Left renal cortex interstitium (tissue), 4 donors: ENCODE measurements at places on chromosomes 2 and 18. TPM values are rescaled to one million over a fixed set of nuclear protein-coding genes. Genes with fewer than 3 reads are reported as not detected.

MPP4 gene
- polyA plus RNA-seq = 0.35 TPM

RUFY4 gene
- not detected for polyA plus RNA-seq

HOXD13 gene
- 0.65 TPM for polyA plus RNA-seq

DNA sequence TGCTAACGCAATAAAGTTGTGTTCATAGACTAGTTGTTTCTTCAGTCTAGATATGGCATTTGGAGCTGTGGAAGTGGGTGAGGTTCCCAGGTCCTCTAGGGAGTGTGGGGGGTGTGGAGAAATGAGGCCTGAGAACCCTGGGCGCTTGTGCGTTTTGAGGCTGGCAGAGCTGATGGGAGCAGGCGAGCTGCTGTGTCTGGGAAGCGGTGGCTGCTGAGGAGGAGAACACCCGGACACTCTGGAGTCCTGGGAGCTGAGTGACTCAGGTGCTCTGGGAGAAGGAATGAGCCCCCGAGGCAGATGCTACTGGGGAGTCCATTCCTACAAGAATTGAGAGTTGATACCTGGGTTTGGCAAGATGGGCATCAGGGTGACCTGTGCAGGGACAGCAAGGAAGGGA is 67.5 kb downstream of the LPIN1 start:
- no peak for DNase-seq

GRCh38 chr2:11213090-11213638 is 57.9 kb downstream of the SLC66A3 start:
- no peak for DNase-seq

DNA sequence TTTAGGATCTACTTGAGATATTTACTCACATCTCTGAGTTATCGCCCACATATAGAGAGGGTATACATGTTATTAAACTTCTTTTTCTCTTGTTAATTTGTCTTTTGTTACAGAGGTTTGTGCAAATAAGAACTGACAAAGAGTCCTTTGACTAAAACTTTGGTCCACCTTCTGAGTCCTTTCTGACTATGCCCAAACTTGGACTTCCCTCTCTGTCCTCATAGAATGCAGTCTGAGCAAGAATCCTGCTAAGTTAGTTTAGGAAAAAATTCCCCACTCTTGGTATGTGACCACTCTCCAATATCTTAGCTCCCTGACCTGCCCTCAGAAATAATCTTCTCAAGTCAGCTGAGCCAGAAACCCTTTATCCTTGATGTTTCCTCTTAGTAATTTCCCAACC is 257.5 kb upstream of the REG3G start:
- no peak for DNase-seq

GRCh38 chr2:11132036-11132671 is 23.1 kb upstream of the SLC66A3 start:
- DNase-seq = no peak

DNA sequence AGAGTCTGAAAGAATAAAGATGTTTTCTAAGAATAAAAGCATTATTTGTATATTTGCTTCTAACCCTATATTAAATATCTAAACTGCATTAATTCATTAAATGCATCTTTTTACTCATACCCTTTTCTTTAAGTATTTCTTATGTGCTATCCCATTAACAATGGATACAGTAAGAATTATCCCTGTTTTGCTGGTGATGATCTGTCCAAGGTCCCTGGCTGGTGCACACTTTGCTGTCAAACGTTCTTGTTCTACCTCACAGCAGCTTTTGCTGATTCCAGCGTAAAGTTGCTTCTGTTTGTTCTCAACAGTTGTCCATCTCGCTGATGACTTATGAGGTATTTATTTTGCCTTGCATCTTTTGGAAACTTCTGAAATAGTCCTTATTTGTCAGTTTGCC is 504.0 kb downstream of the PLCL1 start:
- DNase-seq = no peak
